AG09319 (cell line): ENCODE measurements at places on chromosomes 12 and 14.

- DNase-seq: no peak
These were observed 1.8 kb downstream of the FBXL14 start for GRCh38 chr12:1592444-1593173.

- DNase-seq: no peak
These were observed 58.2 kb upstream of the SLC2A13 start for GRCh38 chr12:40164034-40164433.

DNA sequence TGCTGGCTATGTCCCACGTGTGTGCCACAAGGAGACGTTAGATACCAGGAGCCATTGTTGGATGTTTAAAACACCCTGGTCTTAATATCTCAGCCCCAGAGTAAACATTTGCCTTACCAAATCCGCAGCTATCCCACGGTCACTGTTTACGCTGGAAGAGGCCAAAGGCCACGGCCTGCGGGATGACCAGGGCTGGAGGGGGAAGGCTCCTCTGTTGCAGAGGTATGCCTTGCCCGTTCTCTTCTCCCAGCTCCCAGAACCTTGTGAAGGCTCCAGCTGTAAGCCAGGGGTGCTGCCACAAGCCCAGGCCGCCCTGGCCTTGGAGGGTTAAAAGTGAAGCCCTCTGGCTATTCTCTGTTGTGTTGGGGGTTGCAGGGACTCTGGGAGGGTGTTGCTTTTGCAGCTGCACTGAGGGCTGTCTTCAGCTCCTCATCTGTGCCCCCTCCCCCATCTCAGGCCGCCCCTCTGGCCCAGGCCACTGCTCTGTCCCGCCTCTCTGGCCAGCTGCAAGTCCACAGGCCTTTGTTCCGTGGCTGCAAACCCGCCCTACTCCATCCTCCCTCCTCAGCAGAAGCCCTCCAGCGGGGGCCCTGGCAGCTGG, 2.5 kb downstream of the PLEKHG3 start:
- DNase-seq: no peak

GRCh38 chr12:70264067-70264867, 21.0 kb downstream of the CNOT2 start:
- DNase-seq: no peak

- DNase-seq: peak; percentile 67
These were observed 7.6 kb downstream of the KCTD10 start for GRCh38 chr12:109469517-109469916.

DNA sequence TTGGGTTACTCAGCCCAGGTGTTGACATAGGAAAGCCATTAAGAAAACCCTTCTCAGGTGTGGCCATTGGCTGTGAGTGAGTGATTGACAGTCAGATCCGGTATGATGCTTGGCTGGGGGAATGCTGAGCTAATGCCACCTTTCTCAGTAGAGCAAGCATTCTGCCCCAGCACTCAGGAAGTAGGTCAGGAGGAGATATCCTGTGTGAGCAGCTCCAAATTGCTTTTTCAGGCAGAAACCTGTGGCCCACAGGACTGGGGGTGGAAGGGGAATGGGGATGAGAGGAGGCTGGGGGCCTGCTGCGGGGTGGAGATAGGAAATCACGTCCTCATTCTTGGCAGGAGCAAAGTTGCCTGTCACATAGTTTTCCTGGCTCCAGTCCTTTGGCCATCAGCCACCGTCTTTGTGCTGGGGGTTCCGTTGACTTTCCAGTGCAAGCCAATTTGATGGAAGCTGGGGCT, 55.7 kb downstream of the NINJ2 start:
- DNase-seq: no peak

- peak; percentile 47 for DNase-seq
These were observed 12.1 kb downstream of the VASH1 start for GRCh38 chr14:76773188-76773885.

DNA sequence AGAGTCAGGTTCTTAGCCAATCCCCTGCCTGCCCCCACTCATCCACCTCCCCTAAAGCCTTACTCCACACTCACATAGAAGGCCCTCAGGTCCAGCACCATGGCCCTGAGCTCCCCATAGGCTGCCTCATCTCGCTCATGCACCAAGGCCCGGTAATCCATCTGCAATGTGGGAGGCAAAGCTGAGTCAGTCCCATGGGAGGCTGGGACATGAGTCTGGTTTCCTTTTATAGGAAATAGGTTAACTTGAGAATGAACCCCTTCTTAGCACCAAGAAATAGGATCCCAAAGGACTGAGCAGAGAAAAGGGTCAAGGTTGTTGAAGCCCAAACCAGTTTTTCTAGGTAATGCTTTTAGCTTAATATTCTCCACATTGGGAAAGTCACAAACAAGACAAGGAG, 2.1 kb upstream of the EMC9 start:
- DNase-seq: no peak

- DNase-seq: no peak
These were observed 366.3 kb upstream of the GARIN6 start for GRCh38 chr12:99281277-99281676.

DNA sequence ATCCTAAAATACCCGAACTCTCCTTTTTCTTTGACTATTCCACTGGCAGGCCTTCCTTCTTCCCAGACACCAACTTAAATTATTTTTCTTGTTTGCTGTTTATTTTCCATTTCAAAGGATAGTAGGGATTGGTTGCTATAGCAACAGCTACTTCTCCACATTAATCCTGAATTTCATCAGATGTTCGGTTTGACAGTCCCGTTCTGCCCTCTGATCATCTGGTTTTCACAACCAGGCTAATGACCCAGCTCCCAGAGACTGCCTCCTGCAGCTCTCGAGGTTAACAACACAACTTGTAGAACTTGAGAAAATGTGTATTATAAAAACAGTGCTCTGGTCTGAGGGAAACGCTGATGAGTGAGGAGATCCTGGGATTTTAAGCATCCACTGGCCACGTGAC, 45.5 kb downstream of the NUAK1 start:
- no peak for DNase-seq
